ENCODE measurements at places on chromosomes 16 and 17. TPM values are rescaled to one million over a fixed set of nuclear protein-coding genes. Genes with fewer than 3 reads are reported as not detected.

- DNase-seq = peak; percentile 56
Observed at GRCh38 chr16:24075931-24076716, 180.0 kb upstream of the CACNG3 start.

DNA sequence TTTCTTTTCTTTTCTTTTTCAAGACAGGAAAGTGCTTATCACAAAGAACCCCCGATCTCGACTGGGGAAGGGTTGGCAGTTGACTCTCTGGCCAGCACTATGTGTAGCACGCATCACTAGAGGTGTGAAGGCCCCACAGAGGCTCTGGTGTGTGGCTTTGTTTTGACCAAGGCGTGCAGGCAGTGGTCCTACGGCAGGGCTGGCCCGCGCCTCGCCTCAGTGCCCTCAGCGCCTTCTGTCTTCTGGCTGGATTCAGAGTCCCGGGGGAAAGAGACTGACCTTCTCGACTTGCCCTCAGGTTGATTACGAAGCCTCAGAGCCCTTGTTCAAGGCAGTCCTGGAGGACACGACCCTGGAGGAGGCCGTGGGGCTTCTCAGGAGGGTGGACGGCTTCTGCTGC, 18.7 kb downstream of the SGSH start:
- no peak for DNase-seq

DNA sequence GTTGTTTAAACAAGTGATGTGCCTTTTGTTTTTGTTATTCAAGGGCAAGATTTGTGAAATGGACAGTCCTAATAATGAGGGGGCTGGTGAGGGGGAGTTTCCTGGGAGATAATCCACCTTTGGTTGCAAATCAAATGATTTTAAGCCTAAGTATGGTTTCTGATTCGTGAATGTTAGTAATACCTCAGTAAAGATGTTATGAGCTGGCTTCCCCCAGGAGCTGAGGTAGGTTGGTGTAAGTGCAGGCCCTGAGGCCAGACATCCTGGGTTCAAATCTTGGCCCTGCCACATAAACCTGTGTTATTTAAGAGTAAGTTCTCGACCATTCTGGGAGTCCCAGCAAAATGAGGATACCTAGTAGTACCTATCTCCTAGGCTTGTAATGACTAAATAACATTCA, 1.5 kb downstream of the SNX29 start:
- DNase-seq = no peak

DNA sequence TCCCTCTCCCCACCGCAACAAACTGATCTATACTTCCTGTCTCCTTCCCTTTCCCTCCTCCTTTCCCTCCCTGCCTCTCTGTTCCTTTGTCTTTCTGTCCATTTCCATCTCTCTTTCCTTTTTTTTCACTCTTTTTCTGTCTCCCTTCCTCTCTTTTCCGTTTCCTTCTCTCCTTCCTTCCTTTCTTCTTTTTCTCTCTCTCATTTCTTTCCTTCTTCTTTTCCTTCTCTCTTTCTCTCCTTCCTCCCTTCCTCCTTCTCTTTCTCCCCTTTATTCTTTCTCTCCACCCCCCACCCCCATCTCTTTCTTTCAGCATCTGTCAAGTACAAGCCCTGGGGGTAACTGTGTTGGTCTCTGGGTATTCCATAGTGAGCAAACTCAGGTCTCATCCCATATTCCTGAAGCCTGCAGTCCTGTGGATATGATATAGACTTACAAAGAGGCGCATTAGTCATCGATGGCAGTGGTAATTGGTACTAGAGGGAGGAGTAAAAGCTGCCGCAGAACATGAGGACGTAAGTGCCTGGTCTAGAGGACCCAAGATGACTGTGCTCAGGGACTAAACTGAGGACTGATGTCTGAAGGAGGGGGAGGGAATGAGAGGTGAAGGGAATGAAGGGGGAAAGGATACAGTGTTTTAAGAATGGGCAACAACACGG, 50.4 kb downstream of the VAT1L start:
- no peak for DNase-seq

GRCh38 chr16:13427943-13428342, 492.0 kb upstream of the ERCC4 start:
- no peak for DNase-seq

GRCh38 chr16:50146479-50147435, 6.3 kb upstream of the TENT4B start:
- no peak for DNase-seq

- no peak for DNase-seq
Observed at GRCh38 chr16:68786685-68787418, 49.8 kb downstream of the CDH1 start.

DNA sequence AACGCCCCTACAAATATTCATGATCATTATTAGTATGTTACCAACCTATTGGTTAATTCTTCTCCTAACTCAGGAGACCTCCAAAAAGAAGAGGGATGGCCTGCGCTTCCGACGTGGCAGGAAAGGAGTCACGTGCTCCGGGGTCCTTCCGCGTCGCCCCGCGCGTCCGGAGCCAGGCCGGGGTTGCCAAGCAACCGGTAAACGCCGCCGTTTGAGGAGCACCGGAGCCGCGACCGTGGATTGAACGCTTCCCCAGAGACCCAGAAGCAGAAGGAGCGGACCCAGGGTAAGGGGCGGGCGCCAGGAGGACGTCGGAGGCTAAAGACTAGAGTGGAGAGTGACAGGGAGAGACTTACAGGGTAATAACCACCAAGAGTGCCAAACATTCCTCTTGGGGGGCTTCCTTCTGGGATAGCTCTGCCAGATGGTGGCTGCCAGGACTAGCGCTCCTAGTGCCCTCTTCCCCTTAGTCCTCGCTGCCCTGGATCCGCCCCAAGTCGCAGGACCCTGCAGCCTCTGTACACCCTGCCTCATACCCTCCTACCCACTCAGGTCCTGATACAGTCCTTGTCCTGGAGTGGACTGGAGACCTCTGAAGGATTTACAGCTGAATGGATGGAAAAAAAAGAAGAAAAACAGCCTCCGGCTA, at the start of gene DNAI2:
DNAI2 (plus strand) TSS at position 175 of the 649 bp plus-strand sequence. CDS start 7,584 bp downstream, outside the sequence.
- DNase-seq = no peak

GRCh38 chr16:53707671-53708070, 3.7 kb downstream of the FTO start:
- no peak for DNase-seq

- DNase-seq = no peak
Observed at GRCh38 chr17:83071966-83072562, 7.3 kb upstream of the METRNL start.

- DNase-seq = no peak
Observed at GRCh38 chr17:80151333-80151732, 4.4 kb upstream of the EIF4A3 start.

- DNase-seq = no peak
Observed at GRCh38 chr16:79151-80054, 1.4 kb downstream of the MPG start.

DNA sequence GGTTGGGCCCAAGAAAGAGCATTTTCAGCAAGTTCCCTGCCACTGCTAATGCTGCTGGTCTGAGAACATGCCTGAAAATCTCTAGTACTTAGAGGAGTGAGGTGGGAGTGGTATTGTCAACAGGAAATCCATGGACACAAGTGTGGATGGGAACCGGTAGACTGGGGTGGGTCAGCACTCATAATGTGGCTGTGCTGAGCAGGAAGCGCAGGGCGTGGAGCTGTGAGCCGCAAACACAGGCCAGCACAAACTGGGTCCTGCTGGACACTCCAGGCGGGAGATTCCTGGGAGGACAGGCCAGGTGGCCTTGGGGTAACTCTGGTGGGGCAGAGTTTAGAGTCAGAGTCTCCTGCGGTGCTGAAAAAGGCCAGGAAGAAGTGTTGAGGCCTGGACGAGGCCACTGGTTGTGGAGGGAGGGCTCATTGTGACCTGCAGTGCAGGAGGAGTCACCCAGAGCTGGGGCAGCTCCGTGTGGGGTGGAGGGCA, 62.6 kb downstream of the BANP start:
- DNase-seq = no peak

- DNase-seq = no peak
Observed at GRCh38 chr17:31369266-31369665, 22.2 kb upstream of the RAB11FIP4 start.

- no peak for DNase-seq
Observed at GRCh38 chr17:77361986-77362620, 221.3 kb downstream of the SEC14L1 start.

- DNase-seq = no peak
Observed at GRCh38 chr17:70187383-70187782, 18.1 kb downstream of the KCNJ2 start.

DNA sequence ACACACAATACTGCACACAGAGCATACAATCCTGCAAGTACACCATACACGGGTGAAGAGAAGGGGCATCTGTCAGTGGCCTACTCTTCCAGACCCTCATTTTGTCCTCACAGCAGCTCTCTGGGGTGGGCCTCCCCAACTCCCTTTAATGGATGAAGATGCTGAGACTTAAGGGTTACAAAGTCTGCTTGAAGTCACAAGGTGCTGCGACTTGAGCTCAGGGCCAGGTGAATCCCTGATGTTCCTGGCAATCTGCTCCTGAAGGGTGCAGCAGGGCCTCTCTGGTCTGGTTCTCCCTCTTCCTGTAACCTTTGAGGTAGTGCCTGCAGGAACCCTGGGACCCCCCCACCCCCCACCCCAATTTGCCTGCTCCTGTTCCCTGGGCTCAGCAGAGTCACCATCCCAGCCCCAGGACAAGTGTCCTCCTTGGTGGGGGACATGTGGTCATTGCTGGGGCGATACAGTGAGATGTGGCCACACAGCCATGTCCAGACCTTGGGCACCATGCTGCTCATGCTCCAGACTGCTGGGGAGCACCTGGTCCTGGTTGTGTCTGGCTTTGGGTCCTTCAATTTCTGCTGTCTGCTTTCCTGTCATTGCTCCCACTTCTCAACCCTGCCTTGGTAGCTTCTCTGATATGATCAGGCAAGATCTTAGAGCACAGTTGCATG, 107.5 kb downstream of the METRNL start:
- peak; percentile 27 for DNase-seq

- no peak for DNase-seq
Observed at GRCh38 chr17:78362671-78363070, 2.8 kb upstream of the SOCS3 start.

DNA sequence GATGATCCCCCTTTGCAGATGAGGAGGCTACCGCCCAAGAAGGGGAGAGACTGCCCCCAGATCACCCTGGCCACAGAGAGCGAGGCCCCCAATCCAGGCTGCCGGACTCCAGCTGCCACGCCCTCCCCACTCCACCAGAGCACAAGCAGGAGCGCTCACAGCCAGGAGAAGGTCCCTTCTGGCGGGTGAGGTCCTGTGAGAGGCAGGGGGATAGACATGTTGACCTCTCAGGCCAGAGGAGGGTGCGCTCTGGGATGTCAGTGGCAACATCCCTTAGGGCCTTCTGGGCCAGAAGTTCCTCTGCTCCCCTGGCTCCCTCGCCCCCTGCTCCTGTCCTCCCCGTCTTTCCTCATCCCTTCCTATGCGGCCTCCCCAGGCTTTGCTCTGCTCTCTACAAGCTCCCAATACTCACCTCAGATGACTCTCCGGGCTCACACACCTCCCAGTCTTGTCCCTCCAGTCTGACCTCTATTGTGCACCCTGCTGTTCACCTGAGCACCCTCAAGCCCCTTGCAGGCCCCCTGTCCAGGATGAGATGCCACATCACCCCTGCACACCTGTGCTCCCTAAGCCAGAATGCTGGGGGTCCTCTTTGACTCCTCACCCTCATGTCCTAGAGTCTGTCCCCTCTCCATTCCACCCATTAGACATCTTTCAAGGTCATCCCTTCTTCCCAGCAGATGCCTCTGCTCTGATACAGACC, 5.0 kb upstream of the NXPH3 start:
- no peak for DNase-seq

- no peak for DNase-seq
Observed at GRCh38 chr16:31253642-31254045, 6.1 kb upstream of the ITGAM start.

DNA sequence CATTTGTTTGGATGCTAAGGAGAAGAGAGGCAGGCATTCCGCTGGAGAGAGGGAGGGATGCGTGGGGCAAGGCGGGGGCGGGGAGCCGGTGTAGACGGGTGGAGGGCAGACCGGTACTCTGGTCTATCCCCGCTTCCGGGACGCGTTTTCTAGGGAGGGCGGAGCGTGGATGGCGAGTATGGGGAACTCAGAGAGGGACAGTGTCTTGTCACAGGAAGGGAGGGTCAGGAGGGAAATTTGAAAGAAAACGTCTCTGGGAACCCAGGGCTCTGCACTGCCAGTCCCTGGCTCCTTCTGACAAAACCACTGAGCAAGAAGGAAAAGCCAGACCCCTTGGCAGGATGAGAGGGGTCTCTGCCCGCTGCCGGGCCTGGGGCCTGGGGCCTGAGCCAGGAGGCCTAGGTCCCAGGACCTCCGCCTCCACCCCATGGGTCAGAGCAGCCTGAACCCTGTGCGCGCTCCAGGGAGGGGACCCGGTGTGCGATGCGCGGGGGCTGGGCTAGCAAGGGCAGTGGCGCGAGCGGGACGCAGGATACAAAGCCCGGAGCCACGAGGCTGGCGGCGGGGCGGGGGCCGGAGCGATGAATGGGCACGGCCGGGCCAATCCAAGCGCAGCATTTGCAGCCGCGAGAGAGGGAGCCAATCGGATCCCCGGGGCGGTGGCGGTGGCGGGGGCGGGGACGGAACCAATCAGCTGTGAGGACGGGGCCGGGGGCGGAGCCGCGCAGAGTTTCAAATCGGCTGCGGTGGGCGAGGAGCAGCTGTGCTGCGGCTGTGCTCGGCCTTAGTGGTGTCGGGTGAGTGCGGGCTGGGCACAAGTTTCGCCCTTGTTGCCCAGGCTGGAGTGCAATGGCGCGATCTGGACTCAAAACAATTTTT, at the start of gene PIMREG:
PIMREG (plus strand) TSS at position 764 of the 879 bp plus-strand sequence. CDS start 656 bp downstream, outside the sequence.
- peak; percentile 98 for DNase-seq

- DNase-seq = no peak
Observed at GRCh38 chr16:87620201-87620495, 17.8 kb downstream of the JPH3 start.

DNA sequence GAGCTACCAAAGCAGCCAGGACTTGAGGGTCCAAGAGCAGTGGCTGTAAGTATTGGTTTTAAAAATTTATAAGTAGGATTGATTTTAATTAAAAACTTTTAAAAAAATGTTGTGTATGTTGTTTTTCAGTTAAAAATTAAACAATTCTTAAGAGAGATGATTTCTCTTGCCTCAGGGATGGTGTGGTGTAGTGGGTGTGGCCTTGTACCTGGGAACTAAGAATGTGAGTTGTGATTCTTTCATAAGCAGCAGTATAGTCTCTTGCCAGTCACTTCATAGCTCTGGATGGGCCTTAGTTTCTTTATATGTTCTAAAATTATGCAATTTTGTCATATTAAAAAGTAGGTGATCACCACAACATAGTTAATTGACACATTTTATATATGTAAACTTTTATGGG, 99.5 kb downstream of the FTO start:
- no peak for DNase-seq

DNA sequence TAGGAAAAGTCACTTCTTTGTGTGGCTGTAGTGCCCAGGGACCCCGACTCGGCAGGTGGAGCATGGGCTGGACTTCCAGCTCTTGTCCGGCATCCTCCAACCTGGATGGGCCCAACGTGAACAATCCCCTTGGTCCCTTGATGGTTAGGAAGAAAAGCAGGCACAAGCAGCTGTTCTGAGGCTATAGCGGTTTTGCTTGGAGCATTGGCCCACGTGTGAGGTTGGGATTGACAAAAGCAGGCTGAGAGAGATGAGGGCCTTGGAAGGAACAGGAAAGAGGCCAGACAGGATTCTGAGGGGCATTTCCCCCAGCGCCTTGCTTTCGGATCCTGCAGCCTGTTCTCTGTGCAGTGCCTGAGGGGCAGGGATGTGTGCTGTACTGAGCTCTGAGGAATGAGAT, 28.1 kb downstream of the SCNN1B start:
- DNase-seq = no peak

Gene SPATA32
- total RNA-seq = 0.18 TPM

Gene HLF
- total RNA-seq = 0.65 TPM

Gene SCNN1B
- not detected for total RNA-seq

Gene DNAH9
- total RNA-seq = not detected

Gene ITGB4
- total RNA-seq = 524 TPM

Gene CCL14
- total RNA-seq = not detected

Gene TRIM47
- total RNA-seq = 40.2 TPM

Gene STAT3
- total RNA-seq = 280 TPM

Gene AXIN2
- 16.6 TPM for total RNA-seq

Gene PDIA2
- not detected for total RNA-seq

Gene SPEM1
- total RNA-seq = not detected
